SK-MEL-5 (cell line): ENCODE measurements at places on chromosomes 11 and 22. TPM values are rescaled to one million over a fixed set of nuclear protein-coding genes. Genes with fewer than 3 reads are reported as not detected.

The PHOX2A gene
- not detected in 2 replicates for total RNA-seq

The OR6T1 gene
- not detected in 2 replicates for total RNA-seq

The OR8D4 gene
- not detected in 2 replicates for total RNA-seq

The GRAP2 gene
- total RNA-seq, result 0.67 and 2.2 TPM in 2 replicates
